ENCODE measurements at places on chromosomes 5 and 9. TPM values are rescaled to one million over a fixed set of nuclear protein-coding genes. Genes with fewer than 3 reads are reported as not detected.
A peak's percentile ranks its signal among the peaks of the same experiment; 100 is the strongest.

DNA sequence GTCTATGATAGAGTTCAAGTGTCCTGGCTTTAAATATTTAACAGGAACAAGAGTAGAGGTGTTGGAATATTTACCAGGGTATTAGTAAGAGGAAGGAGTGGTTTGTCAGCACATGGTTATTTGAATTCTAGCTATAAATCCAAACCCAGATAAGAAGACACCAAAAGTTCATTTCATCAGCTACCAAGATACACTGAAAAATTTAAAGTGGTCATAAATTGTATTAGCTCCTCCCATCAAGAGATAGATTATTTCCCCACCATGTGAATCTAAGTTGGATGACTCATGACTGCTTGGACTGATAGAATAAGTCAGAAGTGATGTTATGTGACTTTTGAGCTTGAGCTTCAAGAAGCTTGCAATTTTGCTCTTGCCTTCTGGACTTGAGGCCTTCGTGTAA, 72.1 kb upstream of the GRAMD2B start:
- no peak for DNase-seq

Gene NME5
- 0.18 TPM for total RNA-seq

DNA sequence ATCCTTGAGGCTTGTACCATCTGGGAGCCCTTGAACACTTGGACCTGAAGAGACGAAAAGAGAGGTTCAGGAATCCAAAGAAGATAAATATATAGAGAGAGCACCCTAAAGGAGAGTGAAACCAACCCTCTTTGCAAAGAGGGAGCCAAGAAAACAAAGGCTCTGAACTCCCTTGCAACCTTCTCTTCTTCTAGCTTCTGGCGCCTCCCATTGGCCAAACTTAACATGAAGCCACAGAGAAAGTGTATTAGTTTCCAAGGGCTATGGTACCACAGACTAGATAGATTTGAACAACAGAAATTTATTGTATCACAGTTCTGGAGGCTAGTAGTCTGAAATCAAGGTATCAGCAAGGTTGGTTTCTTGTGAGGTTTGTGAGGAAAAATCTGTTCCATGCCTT, 175.1 kb downstream of the HCN1 start:
- DNase-seq, result peak; percentile 2

DNA sequence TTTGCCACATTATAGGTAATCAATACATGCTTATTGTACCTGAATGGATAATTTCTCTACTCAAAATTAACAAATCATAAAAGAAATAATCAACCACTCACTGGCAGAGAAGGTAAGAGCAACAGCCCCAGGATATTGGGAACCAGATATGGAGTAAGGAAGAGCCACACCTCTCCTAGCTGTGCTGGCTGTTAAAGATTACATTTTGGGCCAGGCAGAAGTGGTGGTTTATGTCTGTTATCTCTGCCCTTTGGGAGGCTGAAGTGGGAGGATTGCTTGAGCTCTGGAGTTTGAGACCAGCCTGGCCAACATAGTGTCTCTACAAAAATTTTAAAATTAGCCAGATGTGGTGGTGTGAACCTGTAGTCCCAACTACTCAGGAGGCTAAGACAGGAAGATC, 56.4 kb downstream of the BHMT start:
- no peak for DNase-seq

GRCh38 chr9:84285381-84285780, 55.2 kb downstream of the SLC28A3 start:
- DNase-seq, result no peak

DNA sequence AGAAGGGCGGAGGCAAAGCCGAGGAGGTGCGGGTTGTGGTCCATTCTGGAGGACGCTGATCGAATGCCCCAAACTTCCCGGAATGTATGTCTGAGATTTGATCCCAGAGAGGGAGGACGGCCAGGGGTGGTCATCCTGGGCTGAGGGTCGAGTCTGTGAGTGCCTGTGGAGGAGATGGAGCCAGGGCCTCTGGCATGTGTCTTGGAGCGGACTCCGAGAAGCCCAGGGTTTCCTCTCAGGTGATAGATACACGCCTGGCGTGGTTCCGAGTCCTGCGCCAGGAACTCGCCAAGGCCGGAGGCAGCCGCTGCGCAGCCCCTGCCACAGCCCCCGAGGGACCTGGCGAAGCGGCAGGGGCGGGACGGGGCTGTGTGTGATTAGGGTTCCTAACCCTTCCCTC, 363 bp downstream of the ZNF454 start:
- DNase-seq, result no peak

- DNase-seq, result no peak
These were observed 566.4 kb downstream of the RAB3C start for GRCh38 chr5:59149271-59149670.

Gene EGR1
- 4.5 TPM for total RNA-seq

- no peak for DNase-seq
These were observed 25.3 kb downstream of the AP3B1 start for GRCh38 chr5:78269088-78269703.

Gene FRMPD1
- total RNA-seq, result not detected

Gene TICAM2
- not detected for total RNA-seq

- DNase-seq, result no peak
These were observed 15.3 kb upstream of the TMEM250 start for GRCh38 chr9:136133959-136134484.

Gene IFNA13
- not detected for total RNA-seq

GRCh38 chr5:140205216-140205615, 30.2 kb downstream of the CYSTM1 start:
- DNase-seq, result no peak

Gene PCDHGA10
- total RNA-seq, result 0.18 TPM

Gene C9orf85
- 10.1 TPM for total RNA-seq

GRCh38 chr5:10854506-10855277, 93.7 kb upstream of the DAP start:
- no peak for DNase-seq

DNA sequence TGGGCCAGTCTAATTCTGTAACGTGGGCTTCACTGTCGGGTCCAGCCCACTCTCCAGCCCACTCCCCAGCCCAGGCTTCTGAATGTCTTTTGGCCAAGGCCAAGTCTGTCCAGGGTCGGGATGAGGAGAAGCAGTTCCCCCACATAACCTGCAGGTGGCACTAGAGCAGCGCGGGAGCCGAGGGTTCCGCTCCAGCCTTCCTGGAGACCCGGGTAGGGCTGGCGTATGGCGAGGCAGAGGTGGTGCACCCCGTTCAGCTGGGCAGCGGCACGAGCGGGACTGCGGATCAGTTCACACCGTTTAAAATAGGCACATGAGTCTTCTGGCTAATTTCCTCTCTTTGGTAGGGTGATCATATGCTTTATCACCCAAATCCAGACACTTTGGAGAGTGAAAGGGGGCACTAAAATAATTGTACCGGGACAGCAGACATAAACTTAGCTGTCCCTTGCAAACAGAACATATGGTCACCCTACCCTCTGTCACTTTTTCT, 185.9 kb downstream of the MSX2 start:
- DNase-seq, result peak; percentile 36
